ENCODE measurements at places on chromosomes 4 and X. TPM values are rescaled to one million over a fixed set of nuclear protein-coding genes. Genes with fewer than 3 reads are reported as not detected.

DNA sequence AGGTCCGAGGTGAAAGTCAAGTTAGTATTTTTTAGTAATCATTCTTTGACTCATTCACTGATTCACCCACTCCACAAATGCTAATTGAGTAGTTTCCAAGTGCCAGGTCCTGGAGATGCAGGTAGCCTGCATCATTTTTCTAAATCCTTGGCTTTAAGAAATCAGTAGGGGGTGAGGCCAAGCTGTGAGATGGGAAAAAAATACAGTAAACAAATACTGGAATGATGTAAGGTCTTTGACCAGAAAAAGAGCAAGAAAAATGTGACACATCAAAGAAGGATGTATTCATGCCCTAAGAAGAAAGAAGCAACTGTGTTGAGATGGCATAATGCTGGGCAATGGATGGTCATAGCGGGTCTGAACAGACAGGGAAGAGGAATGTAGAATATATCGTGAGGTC is 1386.6 kb downstream of the PCDH7 start:
- H3K4me3 ChIP-seq = no peak overlapping the region
- H3K27me3 ChIP-seq = no peaks in the 10 kb centered on the region
- no peak for DNase-seq
- H3K36me3 ChIP-seq = no peaks in the 10 kb centered on the region

DNA sequence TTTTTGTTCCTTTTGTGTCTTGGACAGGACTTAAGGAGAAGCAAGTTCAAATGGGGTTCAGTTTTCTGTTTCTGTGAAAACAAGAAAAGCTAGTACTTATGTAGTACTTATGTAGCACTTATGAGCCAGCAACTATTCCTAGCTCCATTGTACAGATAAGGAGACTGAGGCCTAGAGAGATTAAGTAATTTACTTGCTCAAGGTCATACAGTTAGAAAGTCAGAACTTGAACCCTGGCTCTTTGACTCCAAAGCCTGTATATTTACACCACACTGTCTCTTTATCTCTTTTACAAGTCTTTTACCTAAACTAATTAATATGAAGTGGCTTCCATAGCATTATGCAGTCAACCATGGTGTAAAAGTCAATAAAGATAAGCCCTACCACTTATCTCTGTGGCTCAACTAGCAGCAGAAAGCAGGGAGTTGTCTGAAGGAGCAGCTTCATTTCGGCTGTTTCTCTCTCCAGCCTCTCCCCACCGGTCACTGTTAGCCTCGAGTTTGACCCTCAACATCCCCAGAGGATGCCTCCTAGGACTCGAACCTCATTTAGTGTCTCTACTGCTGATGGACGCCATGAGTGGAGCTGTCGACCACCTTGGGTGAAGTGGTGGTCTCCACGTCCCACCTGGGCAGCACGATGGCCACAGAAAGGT is 209.9 kb downstream of the SHROOM3 start:
- no peak for DNase-seq
- H3K4me1 ChIP-seq = no peaks in the 10 kb centered on the region
- no peak overlapping the region for H3K27ac ChIP-seq
- no peak overlapping the region for H3K4me3 ChIP-seq
- no peaks in the 10 kb centered on the region for H3K27me3 ChIP-seq

GRCh38 chr4:122384245-122384644 is 5.4 kb downstream of the ADAD1 start:
- H3K27ac ChIP-seq = no peak overlapping the region
- H3K4me1 ChIP-seq = no peaks in the 10 kb centered on the region

GRCh38 chrX:2145692-2146367 is 354.9 kb downstream of the DHRSX start:
- no peak overlapping the region for H3K4me3 ChIP-seq
- DNase-seq = no peak
- H3K27ac ChIP-seq = no peak overlapping the region
- no peaks in the 10 kb centered on the region for H3K4me1 ChIP-seq

GRCh38 chr4:164977243-164978164 is at the start of gene TRIM61:
Gene TRIM61, minus strand, starts transcription at chr4:164977657. Its CDS starts 7,655 bp downstream, at chr4:164970002.
- no peaks in the 10 kb centered on the region for H3K36me3 ChIP-seq
- peaks cover 7% of the 10 kb centered on the region for H3K4me1 ChIP-seq
- no peaks in the 10 kb centered on the region for H3K27me3 ChIP-seq
- H3K27ac ChIP-seq = no peak within 1 kb of the TSS
- H3K4me3 ChIP-seq = peak within 1 kb of the TSS; percentile 1

GRCh38 chr4:10046471-10046870 is 25.2 kb upstream of the SLC2A9 start:
- H3K36me3 ChIP-seq = no peaks in the 10 kb centered on the region
- H3K27me3 ChIP-seq = no peaks in the 10 kb centered on the region
- no peak overlapping the region for H3K27ac ChIP-seq
- no peak overlapping the region for H3K4me3 ChIP-seq

DNA sequence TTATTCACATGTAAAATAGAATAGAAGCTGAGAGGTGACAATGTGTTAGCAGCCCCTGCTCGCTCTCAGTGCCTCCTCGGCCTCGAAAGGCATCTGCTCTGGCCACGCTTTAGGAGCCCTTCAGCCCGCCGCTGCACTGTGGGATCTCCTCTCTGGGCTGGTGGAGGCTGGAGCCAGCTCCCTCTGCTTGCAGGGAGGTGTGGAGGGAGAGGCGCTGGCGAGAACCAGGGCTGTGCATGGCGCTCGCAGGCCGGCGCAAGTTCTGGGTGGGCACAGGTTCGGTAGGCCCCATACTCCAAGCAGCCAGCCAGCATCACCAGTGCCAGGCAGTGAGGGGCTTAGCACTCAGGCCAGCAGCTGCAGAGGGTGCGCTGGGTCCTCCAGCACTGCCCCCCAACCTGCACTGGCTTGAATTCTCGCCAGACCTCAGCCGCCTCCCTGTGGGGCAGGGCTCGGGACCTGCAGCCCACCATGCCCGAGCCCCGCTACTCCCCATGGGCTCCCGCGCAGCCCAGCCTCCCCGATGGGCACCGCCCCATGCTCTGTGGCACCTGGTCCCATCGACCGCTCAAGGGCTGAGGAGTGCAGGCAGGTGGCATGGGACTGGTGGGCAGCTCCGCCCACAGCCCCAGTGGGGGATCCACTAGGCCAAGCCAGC is 1346.7 kb upstream of the IGFBP7 start:
- no peak overlapping the region for H3K4me3 ChIP-seq
- H3K27ac ChIP-seq = no peak overlapping the region
- no peak for DNase-seq
- H3K36me3 ChIP-seq = no peaks in the 10 kb centered on the region
- no peaks in the 10 kb centered on the region for H3K4me1 ChIP-seq

DNA sequence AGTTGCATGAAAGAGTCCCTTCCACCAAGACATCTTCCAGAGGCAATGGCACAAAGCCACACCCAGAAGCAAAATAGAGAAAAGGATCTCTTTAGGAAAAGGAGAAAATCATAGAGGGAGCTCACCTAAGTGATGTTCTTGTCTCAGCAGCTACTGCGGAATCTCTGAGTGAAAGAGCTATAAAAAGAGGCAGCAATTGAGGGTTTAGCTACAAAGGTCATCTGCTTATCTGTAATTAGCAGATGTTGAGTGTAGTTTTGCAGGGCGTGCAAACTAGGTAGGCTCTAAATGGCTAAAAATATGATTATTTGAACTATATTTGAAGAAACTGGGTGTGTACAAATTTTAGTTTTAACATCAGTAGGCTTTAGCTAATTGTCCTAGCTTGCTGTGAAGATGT is 276.0 kb downstream of the HS3ST1 start:
- peaks cover 4% of the 10 kb centered on the region for H3K27me3 ChIP-seq
- no peak overlapping the region for H3K4me3 ChIP-seq
- H3K36me3 ChIP-seq = no peaks in the 10 kb centered on the region
- no peaks in the 10 kb centered on the region for H3K4me1 ChIP-seq
- no peak for DNase-seq

LONRF3 gene
- 4.8 TPM for polyA plus RNA-seq

UGT2A1 gene
- polyA plus RNA-seq = not detected

CXCL11 gene
- polyA plus RNA-seq = 0.24 TPM

EDA gene
- polyA plus RNA-seq = 6.8 TPM

All from adrenal gland (tissue), 19 donors.